DMS153 (cell line): ENCODE measurements at places on chromosomes 3 and 15.
A peak's percentile ranks its signal among the peaks of the same experiment; 100 is the strongest.

GRCh38 chr15:99257107-99257750, 5.9 kb downstream of the LRRC28 start:
- no peak for DNase-seq

DNA sequence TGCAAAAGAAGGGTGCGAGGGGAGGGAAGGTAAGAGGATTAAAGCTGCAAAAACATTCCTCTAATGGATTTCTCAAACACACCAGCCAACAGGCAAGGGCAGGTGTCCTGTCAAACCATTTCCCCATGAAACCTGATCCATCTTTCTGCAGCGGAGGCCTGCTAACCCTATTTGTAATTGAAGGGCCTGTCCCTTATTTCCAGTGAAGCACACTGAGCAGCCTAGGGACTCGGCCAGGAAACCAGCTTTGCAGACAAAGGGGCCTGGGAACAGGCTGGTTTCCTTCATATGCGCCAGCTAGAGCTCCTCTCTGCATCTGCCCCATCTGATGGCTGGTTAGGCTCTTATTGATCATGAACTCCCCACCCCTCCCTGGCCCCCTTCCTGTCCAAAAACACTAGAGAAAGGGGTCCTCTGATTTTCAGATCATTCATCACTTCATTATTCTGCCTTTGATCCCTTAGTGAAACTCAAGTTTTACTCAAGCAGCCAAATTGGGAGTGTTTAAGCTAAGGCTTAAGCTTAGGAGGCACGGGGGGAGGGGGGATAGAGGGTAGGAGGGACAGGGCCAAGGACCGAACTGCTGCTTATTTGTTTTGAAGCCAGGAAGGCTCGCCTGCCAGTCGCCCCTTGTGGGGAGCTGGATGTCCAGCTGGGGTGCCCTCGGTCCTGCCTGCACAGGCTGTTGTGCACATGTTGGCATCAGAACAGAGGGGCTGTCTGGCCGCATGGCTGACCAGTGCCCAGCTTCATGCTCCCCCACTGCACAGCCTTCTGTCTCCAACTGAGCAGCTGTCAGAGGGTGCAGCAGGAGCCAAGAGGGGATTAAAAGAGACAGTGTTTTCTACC, 53.1 kb downstream of the BOC start:
- DNase-seq = peak; percentile 90

GRCh38 chr15:68592054-68592453, 13.3 kb downstream of the CORO2B start:
- DNase-seq = no peak

DNA sequence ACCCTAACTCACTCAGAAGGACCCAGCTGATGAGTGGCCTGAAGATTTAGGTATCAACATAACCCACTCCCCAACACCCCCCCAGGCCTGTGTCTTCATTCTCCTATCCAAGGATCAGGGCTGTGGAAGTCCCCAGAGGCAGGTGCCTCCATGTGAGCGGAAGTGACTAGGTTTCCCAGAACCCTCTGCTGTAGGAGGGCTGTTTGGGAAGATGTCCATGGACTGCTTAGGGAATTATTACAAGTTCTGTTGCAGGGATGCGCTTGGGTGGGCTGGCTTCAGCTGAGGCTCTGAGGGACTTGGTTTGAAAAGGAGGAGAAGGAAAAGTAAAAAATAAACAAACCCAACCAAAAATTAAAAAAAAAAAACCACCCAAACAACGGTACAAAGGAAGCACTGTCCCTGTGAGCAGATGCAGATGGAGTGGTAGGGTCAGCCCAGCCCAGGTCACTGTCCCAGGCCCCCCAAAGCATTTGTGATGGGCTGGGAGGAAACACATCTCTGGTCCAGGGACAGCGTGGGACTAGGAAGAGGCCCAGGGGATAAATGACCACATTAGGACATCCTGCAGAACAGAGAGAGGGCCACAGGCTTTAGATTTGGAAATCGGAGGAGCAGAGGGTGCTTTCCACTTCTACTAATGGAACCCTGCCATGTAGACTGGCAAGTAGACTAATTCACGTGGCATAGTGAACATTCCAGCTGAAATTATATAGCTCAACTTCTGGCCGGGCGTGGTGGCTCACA, 12.2 kb upstream of the APOD start:
- DNase-seq = no peak

DNA sequence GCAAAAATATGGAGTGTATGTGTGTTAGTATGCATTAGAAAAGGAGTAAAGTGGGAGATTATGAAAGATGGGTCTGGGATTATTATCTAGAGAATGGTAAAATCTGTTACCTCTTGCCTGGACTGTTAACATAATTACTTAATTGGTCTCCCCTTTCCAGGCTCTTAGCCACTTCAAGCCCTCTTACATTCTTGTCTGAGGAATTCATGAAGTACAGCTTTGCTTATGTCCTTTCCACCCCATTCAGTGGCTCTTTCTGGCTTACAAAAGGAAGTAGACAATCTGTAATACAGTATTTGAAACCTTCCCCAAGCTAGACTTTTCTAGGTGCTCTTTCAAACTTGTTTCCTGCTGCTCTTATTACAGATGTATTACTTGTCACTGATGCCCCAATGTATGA, 129.8 kb downstream of the MBNL1 start:
- DNase-seq = no peak

GRCh38 chr3:44968447-44968858, 7.5 kb downstream of the ZDHHC3 start:
- no peak for DNase-seq

- DNase-seq = no peak
Observed at GRCh38 chr15:72288796-72289596, 16.6 kb upstream of the PARP6 start.

- DNase-seq = no peak
Observed at GRCh38 chr3:38549957-38550840, 54.1 kb downstream of the EXOG start.

DNA sequence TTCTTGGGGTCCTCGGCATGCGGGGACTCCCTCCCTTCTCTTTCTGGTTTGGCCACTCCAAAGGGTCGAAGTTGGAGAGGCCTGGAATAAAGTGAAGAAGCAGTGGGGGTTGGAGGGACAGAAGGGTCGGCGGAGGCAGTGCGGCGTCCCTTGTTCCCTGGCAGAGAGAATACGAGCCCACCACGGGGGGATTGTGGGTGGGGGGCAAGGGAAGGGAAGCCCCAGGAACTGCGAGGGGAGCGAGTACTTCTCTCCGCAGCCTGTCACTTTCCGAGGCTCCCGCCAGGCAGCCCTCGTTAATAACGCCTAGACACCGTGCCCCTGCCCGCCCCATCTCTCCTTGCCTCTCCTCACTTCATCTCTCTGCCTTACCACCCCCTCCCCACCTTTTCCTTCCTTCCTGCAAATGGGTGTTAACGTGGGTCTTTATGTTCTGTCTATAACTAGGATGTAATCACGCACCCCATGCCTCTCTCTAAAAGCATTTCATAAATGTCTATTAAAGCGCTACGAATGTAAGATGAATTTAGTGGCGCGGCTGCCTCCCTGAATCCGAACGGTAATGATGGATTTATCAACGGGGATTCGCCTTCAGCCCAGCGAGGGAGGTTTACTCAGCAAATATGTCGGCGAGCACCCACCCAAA, 13.7 kb downstream of the NR2F2 start:
- DNase-seq = no peak

DNA sequence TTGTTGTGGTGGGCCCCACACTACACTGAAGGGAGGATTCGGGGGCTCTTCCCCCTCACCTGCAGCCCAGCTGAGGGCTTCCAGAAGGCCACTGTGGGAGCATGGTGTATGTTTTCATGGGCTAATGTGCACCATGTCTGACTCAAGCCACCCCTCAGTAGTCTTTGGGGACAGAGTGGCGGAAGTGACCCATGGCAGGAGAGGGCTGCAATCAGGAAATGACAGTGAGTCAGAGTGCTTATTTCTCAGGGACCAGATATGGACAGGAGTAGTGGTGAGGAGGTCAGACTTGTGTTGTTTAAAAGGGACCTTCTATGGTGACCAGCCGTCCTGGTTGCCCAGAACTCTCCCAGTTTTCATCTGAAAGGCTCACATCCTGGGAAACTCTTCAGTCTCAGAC, 32.8 kb upstream of the SLC9A9 start:
- no peak for DNase-seq

DNA sequence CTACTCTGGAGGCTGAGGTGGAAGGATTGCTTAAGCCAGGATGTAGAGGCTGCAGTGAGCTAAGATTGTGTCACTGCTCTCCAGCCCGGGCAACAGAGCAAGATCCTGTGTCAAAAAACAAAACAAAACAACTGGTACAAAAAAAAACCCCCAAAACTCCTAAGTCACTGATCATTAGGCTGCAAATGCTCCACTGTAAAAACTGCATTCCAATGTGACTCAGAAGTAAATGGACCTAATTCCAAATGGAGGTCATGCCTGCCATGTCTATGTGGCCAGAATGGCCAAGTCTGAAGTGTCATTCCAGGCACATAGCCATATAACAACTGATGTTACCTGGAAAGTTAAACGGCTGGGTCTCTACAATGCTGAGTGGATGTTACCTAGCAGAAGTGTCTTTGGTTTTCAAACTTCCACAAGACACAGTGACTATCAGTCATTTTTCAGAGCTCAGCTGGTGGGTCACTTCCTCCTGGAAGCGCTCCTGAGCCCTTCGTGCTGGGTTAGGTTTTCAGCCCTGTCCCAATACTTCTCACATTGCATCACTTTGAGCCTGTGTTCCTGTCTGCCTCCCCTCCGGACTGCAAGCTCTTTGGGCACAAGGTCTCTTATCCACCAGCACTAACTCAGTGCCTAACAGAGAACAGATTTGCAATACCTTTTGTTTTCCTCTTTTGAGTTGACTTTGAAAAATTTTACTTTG, 10.6 kb downstream of the FSTL1 start:
- DNase-seq = no peak

GRCh38 chr15:34038871-34039789, at the start of gene AVEN:
Gene AVEN (minus strand): TSS chr15:34039204. CDS start chr15:34039046, 158 bp downstream.
- DNase-seq = peak; percentile 6

DNA sequence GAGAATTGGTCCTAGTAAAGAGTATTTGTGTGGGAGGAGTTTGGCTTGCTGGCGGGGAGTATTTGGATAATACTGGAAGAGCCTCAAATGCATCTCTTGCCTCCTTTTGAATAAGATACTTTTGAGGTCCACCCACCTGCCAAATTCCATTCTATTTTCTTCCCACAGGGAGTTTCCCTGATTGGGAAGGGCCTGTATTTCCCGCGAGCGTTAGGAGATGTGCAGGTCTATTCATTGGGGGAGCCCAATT, 406 bp upstream of the RASA2 start:
- no peak for DNase-seq

DNA sequence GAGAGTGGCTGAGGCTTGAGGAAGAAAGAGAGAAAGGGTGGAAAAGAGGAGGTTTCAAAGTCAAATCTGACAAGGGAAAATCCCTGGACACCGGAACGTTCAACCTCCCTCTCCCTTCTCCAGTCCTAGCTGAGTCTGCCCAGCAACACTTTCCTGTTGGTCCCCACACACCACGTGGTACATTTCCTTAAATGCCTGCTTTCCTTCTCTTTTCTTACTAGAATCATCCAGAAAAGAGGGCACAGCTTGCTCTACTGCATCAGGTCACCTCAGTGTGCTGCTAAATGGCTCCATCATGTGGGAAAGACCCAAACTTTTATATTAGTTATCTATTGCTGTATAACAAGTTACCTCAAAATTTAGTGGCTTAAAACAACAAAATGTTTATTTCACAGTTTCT, 181.2 kb downstream of the NECTIN3 start:
- no peak for DNase-seq

GRCh38 chr3:98553021-98553563, 21.3 kb downstream of the GPR15 start:
- no peak for DNase-seq

- DNase-seq = no peak
Observed at GRCh38 chr3:132445817-132446216, 28.5 kb downstream of the DNAJC13 start.

DNA sequence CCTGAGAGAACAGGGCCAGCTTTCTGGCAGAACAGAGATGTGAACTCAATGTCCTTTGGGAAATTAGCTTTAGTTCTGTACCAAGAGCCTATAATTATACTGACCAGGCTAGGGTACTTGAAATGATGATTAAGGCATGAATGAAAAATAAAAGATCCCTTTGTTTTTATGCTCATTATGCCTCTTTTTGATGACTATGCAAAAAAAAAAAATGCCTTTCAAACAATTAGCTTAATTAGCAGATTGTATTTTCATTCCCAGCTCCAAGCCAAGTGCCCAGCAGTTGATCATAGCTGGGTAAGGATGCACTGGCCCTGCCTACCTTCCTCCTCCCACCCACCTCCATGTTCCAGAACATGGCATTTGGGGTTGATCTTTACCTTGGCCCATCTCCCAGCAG, 56.8 kb downstream of the LYZL4 start:
- no peak for DNase-seq

DNA sequence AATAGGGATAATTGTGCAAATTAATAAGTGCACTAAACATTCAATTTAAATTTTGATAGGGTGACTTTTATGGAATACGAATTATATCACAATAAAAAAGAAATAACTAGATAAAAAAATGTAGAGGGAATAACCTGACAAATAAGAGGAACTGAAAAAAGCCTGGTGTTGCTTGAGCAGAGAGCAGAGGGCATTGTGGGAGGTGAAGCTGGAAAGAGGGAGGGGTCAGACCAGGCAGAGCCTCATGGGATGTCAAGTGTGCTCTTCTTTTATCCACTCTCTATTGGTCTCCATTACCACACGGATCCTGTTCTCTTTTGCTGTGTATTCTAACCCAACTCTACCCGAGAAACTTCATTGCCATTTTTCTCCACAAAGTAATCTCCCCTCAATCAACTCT, 264.0 kb upstream of the CRBN start:
- DNase-seq = no peak

GRCh38 chr15:83694536-83694935, 40.6 kb downstream of the ADAMTSL3 start:
- DNase-seq = no peak

DNA sequence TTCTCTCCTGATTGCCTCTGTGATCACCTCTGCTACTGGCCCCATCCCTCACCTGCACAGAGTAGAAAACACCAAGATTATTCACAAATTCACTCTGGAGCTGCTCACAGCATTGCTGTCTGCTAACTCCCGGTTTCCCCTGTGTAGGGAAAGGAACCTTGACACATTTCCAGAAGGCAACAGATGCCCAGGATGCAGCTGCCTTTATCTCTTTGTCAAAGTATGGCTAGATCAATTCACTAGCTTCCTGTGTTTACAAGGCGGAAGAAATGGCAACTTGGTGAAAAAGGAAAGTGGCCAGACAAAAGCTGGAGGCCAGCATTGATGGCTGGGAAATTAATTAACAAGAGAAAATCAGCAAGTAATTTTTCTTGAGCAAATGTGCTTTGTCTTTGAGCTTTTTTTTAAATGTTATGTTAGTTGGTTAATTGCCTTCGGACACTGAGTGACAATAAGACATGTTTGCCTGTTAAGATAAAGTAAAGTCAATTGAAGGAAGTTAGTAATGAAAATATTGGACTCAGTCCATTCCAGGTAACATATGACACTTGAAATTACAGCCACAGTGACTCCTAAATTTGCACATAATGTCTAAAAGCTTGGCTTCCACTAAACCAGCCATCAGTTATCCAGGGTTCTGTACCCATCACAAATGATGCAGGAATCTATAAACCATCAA, 394.6 kb upstream of the IL12A start:
- peak; percentile 8 for DNase-seq

GRCh38 chr3:150365132-150365604, 42.9 kb upstream of the TSC22D2 start:
- DNase-seq = no peak
